ENCODE measurements at places on chromosomes 7 and 10.

- no peak for DNase-seq
These were observed 32.1 kb upstream of the PTPN12 start for GRCh38 chr7:77504951-77505350.

DNA sequence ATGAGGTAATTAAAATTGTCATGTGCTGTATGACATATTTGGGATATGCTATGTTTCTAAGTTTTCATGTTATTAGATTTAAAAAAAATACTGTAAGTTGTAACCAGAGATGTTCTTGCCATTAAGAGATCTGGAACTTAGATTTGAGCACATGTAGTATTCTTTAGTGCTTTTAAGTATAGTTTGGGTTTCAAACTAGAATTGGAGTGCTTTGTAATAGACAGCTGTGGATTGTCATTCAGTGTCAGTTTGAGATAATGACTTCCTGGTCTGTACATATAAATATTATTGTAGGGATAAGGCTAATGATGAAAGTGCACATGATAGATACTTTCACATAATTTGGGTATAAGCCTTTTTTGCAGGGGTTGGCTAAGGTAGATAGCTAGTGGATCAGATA, 936.2 kb downstream of the CNTNAP2 start:
- DNase-seq = no peak

GRCh38 chr7:143361552-143362130, 872 bp downstream of the FAM131B start:
- no peak for DNase-seq

DNA sequence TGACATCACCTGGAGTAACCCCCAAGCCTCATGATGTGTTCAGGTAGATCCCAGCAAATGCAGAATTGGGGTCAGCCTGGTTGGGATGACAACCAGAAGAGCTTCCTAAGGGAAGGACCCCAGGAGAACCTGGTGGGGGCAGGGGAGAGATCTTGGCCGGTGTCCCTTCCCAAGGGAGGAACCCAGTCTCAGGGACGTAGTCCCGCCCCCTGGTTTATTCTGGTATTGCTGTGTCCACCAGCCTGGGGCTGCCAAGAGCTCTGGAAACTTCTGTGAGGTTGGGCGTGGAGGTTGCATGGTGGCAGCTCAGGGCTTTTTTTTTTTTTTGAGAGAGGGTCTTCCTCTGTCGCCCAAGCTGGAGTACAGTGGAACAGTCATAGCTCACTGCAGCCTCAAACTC, 19.4 kb downstream of the GTF2IRD1 start:
- peak; percentile 19 for DNase-seq

GRCh38 chr7:22663357-22663718, 63.7 kb upstream of the IL6 start:
- no peak for DNase-seq

GRCh38 chr7:112204499-112205342, 1.5 kb downstream of the DOCK4 start:
- peak; percentile 45 for DNase-seq

DNA sequence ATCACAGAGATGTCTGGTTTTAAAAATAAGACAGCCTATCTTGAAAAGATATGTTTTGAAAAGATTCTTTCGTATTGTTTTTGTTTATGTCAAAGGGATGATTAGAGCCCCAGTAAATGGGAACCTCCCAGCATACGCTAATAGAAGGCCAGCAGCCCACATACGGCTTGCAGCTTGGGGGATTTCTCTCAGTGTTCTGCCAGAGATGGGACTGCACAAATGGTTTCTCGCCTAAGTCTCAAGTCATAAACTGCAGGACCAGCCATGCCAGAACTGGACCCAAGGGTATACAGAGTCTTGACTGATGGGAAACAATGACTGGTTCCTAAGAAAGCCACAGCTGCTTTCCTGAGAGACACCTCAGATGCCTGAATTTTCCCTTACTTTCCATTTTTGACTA, 306.9 kb upstream of the DGKB start:
- no peak for DNase-seq

- DNase-seq = no peak
These were observed 15.4 kb downstream of the AHCYL2 start for GRCh38 chr7:129240119-129240820.
